ENCODE measurements at places on chromosomes 12 and 14.

GRCh38 chr12:9856894-9857293, 12.3 kb downstream of the CLEC2B start:
- DNase-seq, result no peak

DNA sequence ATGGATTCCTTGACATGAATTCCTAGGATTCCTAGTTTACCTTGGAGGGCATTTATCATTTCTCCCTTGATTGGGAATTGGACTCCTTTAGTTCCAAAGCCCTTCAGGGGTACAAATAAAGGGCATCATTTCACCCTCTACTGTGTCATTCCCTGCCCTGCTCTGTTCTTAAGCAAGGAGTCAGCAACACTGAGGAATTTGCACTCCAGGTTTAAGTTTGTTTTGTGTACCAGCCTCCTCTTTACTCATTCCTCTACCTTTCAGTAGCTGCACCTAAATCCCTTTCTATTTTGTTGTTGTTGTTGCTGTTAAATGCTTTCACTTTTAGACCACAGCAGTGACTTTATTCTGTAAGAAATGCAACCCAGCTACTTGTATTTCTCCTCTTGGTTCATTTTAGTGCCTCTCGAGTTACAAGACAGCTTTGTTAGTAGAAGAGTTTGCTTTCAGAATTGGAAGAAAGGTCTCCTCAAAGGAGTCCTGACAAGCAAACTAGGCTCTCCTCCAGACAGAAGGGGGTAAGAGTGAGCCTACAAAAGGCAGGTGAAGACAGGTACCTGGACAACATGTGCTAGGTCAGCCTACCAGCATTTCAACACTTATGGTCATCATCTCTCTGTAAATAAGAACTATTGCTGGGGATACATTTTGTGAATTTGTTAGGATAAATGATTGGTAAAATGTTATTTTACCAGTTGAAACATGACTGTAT, 90.0 kb downstream of the RMST start:
- no peak for DNase-seq

DNA sequence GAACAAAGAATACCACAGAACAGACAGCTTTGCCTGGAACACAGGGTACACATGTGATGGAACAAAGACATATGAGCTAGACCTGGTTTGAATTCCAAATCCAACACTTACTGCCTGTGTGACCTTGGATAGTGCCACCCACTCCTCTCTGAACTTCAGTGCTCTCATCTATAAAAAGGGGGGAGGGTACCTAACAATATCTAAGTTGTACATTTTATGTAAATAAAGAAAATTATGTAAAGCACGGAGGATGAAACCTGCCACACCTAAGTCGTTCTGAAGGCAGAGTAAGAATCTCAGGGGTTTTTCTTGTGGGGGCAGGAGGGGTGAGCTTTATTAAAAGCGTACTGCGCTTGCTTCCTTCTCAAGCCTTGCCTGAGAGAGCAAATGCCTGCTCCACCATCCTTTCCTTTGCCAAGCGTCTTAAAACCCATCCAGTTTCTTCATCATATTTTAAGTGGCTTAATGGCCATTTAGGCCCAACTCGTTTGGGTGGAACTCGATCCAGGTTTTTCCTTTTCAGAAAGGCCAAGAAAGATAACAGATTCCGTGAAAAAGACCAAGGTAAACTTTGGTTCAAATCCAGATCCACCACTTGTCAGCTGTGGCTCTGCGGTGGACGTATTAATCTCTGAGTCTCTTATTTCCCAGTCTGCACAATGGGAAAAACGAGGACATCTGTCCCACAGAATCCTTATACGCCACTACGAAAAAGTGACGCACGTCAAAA, 946 bp downstream of the DDX24 start:
- no peak for DNase-seq

GRCh38 chr12:23282701-23283100, 657.7 kb downstream of the ETNK1 start:
- DNase-seq, result no peak

DNA sequence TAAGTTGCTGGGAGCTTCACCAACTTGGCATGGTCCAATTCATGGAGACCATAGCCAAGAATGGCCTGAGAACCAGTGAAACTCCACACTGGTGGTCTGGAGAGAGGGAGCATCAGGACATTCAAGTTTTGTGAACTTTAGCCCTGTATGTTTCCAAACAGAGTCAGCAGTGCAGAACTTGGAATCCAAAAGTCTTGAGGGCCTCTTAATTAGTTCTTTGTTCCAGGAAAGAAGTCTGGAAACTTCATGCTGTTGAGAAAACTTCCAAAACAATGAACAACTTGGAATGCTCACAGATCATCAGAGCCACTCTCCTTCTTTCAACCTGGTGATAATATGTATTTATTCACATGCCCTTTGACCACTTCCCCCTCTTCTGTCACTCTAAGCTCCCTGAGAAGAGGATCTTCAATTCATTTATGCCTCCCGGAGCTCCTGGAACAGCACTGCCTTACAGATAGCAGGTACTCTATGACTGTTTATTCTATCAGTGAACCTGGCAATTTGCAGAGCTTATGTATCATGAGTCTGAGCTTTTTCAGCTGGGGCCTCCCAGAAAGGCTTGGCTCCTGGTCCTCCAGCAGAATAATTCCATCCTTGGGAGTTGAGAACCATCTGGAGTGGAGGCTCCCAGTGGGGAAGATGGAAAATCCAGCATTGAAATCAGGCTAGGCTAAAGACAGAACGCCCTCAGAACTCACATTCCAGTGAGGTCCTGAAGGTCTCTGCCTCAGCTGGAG, 191.4 kb downstream of the KTN1 start:
- DNase-seq, result no peak
